ENCODE measurements at places on chromosomes 16 and 17. TPM values are rescaled to one million over a fixed set of nuclear protein-coding genes. Genes with fewer than 3 reads are reported as not detected.

GRCh38 chr16:2357331-2357730 is 16.8 kb upstream of the ABCA3 start:
- DNase-seq: no peak

- DNase-seq: no peak
Observed at GRCh38 chr17:6856051-6856450, 24.5 kb upstream of the TEKT1 start.

- no peak for DNase-seq
Observed at GRCh38 chr16:65713181-65713808, 591.4 kb upstream of the CDH11 start.

- no peak for DNase-seq
Observed at GRCh38 chr16:10667239-10667638, 27.5 kb downstream of the TEKT5 start.

- DNase-seq: no peak
Observed at GRCh38 chr16:57235128-57236021, 9.7 kb upstream of the ARL2BP start.

Gene SMIM36
- total RNA-seq: not detected

DNA sequence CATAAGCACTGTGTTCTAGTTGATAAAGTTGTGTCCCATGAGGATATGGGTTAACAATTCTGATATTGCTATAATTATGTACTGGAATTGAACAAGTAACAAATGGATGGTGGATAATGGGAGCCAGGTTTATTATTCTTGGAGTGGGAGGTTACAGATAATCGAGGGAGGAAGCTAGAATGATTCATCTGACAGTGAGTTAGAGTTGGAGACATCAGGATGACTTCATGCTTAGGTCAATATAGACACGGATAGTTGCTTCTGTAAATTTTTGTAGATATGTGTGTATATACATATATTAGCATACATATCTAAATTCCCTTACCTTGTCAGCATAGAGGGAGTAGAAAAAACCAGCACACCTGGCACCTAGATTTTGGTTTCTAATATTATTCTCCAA is 293.4 kb downstream of the SHISA9 start:
- DNase-seq: no peak

- DNase-seq: no peak
Observed at GRCh38 chr16:16982614-16983013, 488.1 kb downstream of the XYLT1 start.

- DNase-seq: no peak
Observed at GRCh38 chr16:54055191-54055590, 231.4 kb downstream of the IRX3 start.

- DNase-seq: no peak
Observed at GRCh38 chr17:64747938-64748540, 85.9 kb upstream of the SMURF2 start.
